ENCODE measurements at places on chromosomes 5 and 9.

- DNase-seq: no peak
Measured at GRCh38 chr9:20831028-20831427, 147.0 kb downstream of the FOCAD start.

DNA sequence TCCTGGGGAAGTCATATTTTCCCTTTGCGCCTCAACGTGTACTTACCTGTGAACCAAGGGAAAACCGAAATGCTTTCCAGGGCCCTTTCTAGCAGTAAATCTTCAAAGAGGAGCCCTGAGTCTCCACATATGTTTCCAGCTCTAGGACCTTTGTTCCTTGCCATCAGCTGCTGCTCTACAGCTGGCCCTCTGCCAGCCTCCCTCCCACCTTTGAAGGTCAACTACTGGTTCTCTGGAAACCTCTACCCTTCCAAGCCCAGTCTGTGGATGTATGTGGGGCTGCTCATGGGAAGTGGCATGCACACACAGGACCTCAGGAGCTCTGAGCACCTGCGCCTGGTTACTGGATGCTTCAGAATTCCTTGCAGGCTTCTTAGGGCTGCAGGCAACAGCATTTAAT lies 117.2 kb downstream of the PSD2 start:
- DNase-seq: no peak

DNA sequence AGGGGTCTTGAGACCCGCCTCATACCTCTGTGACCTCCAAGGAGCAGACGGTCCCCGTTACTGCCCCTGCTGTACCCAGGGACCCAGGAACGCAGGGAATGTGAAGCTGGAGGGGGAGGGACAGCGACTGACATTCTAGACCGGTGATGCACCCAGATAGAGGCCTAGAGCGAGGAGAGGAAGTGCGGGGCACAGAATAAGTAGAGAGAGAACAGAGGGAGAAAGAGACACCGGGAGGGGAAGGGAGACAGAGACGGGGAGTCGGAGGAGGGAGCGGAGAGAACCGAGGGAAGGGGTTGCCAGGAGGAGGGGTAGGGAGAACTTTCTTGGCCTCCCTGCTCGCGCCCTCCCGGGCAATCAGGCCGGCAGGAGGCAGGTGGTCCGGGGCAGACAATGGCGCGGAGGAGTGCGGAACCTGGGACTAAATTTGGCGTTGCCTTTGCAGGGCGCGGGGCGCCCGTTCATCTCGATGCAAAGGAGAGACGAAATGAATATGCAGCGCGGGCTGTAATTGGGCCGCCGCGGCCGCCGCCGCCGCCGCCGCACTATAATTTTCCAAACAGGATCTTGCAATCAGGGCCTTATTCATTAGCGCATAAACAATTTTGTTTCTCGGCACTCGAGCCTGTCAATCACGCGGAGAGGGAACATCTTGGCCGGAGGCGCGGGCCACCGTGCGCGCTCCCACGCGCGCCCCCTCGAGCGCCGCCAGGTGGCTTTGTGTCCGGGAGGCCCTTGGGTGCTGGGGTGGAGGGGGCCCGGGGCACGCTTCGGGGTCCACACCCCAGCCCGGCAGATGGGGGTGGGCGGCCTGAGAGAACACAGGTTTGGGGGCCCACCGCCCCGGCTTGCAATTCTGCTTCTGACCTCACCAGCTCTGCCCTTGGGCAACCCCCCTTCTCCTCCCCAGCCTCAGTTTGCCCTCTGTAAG lies 33.0 kb downstream of the NDUFA8 start:
- peak; percentile 78 for DNase-seq

DNA sequence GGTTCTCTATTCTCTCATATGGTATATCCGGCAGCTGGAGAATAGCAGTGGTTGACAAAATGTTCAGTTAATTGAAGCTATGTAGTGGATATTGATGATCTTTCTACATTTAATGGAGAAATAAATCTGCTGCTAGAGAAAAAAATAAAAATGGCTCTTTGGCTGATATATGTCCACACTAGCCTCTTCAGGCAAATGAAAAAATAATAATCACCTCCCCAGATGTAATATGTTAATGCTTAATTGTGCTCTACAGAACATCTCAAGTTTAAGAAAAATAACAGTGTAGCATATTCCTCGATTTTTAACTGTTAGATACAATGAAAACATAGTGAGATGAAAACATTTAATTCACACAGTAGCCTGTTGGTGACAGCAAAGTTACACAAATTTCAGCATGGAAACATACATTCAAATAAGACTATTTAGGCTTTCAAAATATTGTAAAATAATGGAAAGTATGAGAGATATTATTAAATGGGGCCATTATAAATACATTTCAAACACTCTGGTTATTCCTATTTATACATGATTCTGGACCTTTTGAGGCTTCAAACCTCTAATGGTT lies 543.0 kb downstream of the MAT2B start:
- DNase-seq: peak; percentile 22

GRCh38 chr9:15416880-15417279 lies 5.8 kb upstream of the SNAPC3 start:
- DNase-seq: peak; percentile 29

- DNase-seq: no peak
Measured at GRCh38 chr5:169979871-169980270, 424 bp downstream of the INSYN2B start.

- DNase-seq: no peak
Measured at GRCh38 chr9:105173826-105174225, 70.6 kb upstream of the SLC44A1 start.

GRCh38 chr5:154734370-154735248 lies 20.6 kb upstream of the LARP1 start:
- no peak for DNase-seq

GRCh38 chr9:98575379-98576346 lies 133.1 kb downstream of the GABBR2 start:
- DNase-seq: peak; percentile 60

GRCh38 chr9:6771722-6772121 lies 13.9 kb downstream of the KDM4C start:
- DNase-seq: no peak

GRCh38 chr9:93064392-93065134 lies 6.1 kb downstream of the SUSD3 start:
- DNase-seq: peak; percentile 11

GRCh38 chr9:133730994-133731715 lies 7.0 kb downstream of the SARDH start:
- DNase-seq: no peak

- DNase-seq: peak; percentile 100
Measured at GRCh38 chr5:125484742-125485641, 738.6 kb upstream of the ZNF608 start.

GRCh38 chr5:149898811-149899210 lies 45.8 kb downstream of the PDE6A start:
- no peak for DNase-seq

DNA sequence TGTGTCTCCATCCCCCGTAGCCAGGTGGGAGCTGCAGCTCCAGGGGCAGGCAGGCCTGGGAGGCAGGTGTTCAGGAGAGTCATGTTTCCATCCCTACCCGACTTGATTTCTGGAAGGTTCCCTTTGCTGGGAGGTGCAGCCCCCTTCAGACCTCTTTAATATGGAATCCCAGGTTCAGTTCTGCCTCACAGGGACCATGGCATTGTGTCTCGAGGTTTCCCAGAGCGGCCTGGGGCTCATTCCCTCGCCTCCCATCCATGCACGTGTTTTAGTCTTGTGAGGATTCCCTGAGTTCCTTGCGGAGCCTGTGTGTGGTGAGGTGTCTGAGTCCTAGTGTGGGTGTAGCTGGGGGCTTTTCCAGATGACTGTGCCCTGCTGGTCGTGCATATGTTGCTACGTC lies 16.5 kb upstream of the AHRR start:
- no peak for DNase-seq

- peak; percentile 48 for DNase-seq
Measured at GRCh38 chr5:88660264-88660946, 222.6 kb downstream of the MEF2C start.

DNA sequence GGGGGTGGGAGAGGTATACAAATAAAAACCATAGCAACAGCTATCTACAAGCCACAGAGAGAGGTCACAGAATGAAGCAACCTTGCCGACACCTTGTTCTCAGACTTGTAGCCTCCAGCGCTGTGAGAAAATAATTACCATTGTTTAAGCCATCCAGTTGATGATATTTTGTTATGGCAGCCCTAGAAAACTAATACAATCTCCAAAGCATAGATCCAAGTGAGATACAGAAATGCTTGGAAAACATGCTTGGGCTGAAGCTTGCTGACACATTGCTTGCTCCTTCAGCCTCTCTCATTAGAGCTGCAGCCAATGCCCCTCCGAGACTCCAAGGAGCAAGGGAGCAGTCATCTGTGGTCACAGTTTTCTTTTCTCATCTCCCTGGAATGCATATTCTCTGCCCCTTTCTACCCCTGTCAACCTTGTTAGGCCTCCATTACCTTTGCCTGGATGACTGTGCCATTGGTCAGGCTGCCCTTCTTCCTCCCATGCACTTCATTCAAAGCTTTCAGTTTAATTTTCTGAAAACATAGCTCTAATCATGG lies 401.4 kb upstream of the KLF4 start:
- DNase-seq: peak; percentile 67

- DNase-seq: no peak
Measured at GRCh38 chr5:157285310-157286035, 19.6 kb downstream of the CYFIP2 start.

DNA sequence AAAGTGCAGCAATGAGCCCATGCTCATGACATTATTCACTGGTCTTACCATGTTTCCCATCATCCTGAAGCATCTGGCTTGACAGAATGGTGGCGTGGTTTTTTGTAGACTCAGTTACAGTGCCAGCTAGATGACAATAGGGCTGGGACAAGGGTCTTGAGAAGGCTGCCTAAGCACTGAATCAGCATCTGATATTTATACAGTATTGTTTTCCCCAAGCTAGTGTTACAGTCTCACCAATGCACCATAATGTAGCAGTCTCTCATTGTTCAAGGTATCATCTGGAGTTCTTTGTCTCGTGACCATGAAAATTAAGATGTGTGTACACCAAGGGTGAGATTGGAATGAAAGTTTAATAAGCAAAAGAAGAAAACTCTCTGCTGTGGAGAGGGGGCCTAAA lies 19.0 kb upstream of the GGTA1 start:
- DNase-seq: no peak

DNA sequence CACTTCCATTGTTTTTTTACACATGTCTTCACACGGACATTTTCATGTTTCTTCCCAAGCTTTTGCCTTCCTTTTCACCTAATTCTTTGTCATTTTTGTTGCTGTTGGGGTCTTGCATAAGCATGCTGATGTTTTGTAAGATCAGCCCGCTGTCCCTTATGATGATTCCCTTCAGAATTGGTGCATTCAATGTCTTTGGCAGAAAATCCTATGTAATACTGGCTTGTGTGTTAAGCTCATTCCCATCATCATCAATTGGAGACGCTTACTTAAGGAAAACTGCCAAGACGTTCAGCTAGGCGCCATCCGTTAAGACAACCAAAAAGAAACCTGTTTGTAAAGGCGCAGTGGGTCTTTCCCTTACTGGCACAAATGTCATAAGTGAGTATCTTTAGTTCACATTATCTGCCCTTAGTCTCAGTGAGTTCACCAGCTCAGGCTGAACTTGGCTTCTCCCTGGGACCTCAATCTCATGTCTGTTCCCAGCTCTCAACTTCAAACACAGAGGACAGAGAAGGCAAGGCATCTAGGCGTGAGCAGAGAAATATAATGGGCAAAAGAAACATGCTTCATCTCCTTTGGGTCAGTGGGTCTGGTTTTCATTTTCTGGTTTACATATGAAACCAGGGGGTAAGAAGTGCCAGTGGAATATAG lies 97.9 kb downstream of the EFNA5 start:
- DNase-seq: no peak

DNA sequence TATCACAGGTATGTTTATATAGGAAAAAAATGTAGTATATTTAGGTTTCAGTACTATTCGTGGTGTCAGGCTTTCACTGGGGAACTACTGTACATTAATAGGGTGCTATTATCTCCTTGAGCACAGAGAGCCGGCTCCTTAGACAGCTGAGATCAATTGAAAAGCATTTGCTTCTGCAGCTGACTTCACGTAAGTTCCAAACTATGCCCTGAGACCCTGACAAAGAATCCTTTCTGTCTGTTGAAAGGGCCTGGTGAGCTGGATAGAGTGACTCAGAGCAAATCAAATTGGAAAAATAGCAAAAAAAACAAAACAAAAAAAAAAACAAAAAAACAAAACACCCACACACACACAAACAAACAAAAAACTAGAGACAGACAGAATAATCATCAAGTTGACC lies 652.0 kb downstream of the MTRR start:
- no peak for DNase-seq

GRCh38 chr9:122791872-122792669 lies 3.3 kb downstream of the OR5C1 start:
- no peak for DNase-seq

DNA sequence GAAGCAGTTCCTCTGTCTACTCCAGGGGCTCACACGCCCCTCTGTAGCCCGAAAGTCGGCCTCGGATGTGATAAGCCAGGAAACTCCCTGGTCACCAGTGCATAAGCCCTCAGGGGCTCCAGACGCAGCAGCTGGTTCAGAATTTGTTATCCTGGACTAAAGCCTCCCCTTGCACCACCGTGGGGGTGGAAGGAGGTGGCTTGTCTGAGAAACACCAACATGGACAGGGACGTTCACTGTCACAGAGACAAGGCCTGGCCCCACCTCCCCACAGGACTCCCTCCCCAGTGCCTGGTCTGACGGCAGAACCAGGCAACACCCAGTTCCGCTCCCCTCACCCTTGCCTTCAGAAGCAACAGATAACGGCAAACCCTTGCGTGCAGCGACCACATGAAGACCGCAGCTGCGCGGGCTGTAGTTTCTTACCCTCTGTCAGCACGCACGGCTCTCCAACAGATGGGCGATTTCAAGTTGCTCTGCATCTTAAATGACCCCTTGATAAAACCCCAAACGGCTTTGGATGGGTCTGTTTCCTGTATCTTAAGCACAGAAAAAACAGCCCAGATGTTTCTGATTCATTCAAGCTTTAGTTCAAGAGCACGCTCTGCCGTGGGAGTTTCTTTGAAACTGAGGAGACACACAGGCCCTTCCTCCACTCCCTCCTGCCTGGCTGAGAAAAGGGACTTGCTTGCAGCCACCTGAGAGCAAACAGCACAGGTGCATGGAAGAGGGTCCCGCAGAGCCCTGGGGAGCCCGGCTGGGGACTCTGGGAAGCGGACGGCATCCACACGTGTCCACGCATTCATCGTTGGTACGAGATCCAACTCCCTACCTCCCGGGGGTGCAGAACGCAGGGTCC lies 44.7 kb upstream of the NKD2 start:
- peak; percentile 72 for DNase-seq

- DNase-seq: peak; percentile 52
Measured at GRCh38 chr9:75169623-75170022, 81.3 kb downstream of the OSTF1 start.

- peak; percentile 83 for DNase-seq
Measured at GRCh38 chr9:127968042-127968441, 12.7 kb downstream of the EEIG1 start.

- DNase-seq: no peak
Measured at GRCh38 chr5:1187234-1187949, 14.0 kb upstream of the SLC6A19 start.

- no peak for DNase-seq
Measured at GRCh38 chr9:90808890-90809685, 7.5 kb downstream of the SYK start.

- no peak for DNase-seq
Measured at GRCh38 chr9:76580820-76581219, 121.8 kb downstream of the GCNT1 start.

GRCh38 chr9:99663856-99664255 lies 157.8 kb upstream of the NR4A3 start:
- DNase-seq: no peak

All from fibroblast of skin of right biceps (primary cell).